GM06990 (cell line): ENCODE measurements at places on chromosomes 7 and 10.

GRCh38 chr7:7416031-7416858, 119.4 kb downstream of the COL28A1 start:
- no peak for DNase-seq

DNA sequence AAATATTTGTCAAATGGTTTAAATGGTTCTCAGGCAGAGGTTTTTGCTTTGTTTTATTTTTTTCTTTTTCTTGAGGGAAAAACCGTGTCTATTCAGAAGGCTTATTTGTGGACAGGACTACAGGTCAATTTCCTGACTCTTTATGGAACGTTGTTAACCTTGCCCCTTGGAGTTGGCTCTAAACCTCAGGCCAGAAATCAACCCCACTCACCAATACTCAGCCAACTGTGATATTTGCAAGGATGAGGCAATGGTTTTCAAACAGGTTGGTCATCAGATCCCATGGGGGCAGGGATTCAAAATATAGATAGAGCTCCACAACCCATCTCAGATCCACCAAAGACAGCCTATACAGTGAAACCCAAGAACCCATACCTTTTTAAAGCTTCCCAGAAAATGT, 10.2 kb downstream of the PDLIM1 start:
- DNase-seq = no peak

- no peak for DNase-seq
These were observed 455.8 kb downstream of the XPNPEP1 start for GRCh38 chr10:109467551-109467950.

DNA sequence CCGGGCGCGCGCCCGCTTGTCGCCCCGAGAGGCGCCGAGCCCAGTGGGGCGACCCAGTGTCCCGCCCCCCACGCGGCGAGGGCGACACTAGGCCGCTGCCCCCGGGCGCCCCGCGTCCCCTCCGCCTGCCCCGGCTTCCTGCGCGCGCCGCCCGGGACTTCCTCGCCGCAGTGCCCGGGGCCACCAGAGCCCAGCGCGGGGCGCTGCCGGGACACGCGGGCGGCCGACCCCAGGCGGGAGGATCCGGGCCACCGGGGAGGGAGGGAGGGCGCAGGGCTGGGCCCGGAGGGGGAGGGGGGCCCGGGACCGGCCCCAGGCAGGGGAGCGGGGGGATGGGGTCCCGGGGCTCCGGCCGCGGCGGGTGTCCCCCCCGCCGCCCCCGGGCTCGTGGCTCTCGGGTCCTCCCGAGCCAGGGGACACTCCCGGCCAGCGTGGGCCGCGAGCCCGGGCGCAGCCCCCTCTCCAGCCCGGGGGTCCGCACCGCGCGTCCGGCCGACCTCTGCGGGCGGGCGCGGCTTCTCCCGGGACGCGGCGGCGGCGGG, 435 bp upstream of the PWWP2B start:
- peak; percentile 41 for DNase-seq

DNA sequence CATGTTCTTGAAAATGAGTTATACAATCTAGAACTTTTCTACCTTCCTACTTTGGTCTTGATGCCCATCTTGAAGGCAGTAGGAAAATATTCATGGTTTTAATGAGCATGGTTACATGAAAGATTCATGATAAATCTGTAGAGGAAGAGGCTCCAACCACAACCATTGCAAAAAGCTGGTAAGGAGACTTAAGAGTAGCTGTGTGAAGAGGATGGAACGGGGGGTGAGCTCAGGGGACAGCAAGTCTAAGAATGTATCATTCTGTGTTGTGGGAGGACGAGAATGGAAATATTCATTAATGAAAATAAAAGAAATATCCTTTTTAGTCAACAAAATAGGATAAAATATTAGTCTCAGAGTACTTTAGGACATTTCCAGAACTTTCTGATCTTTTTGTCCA, 81.1 kb downstream of the BMPER start:
- no peak for DNase-seq

- no peak for DNase-seq
These were observed 19.0 kb upstream of the C10orf71 start for GRCh38 chr10:49280001-49280408.

GRCh38 chr10:1166828-1167275, 110.7 kb downstream of the WDR37 start:
- no peak for DNase-seq

GRCh38 chr10:43114088-43114742, 24.0 kb upstream of the CSGALNACT2 start:
- DNase-seq = no peak

GRCh38 chr7:4916113-4916512, 32.6 kb upstream of the RADIL start:
- no peak for DNase-seq

- DNase-seq = no peak
These were observed 138.9 kb upstream of the CDK13 start for GRCh38 chr7:39811161-39811614.

DNA sequence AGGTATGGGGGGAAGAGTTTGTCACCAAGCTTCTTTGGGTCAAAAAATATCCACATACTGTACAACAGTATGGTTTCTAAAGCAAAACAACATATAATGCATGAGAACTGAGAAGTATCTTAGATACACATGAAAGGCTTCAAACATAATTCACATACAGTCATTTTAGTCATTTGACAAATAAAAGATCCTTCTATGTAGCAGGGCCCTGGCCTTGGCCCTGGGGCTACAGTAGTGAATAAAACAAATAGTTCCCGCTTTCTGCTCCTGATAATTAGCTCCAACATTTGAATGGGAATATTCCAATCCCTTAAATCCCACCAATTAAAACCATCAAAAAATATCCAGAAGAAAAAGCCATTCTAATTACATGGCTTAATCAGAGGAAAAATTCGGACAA, 51.3 kb downstream of the MALSU1 start:
- no peak for DNase-seq

- no peak for DNase-seq
These were observed 5.6 kb upstream of the ABLIM1 start for GRCh38 chr10:114663626-114664025.

GRCh38 chr10:49508654-49509053, 30.3 kb downstream of the ERCC6 start:
- no peak for DNase-seq

DNA sequence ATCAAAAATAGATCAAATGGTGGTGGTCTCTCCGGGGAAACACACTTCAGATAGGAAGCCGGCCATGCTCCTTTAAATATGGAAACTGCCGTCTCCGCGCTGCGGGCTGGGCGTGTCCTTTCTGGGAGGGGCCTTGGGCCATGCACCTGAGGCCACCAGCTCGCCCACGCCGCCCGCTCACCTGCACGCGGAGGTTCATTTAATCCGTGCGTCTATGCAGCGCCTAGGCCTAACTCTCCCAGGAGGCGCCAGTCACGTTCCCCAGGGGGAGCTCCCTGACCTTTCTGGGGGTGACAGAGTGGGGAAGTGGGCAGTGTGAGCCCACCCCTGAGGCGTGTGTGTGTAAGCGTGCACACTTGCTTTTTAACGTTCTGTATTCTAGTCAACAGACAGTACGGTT, 64.0 kb downstream of the C10orf143 start:
- no peak for DNase-seq
